Activated T-cell treated with anti-CD3 and anti-CD28 coated beads, Interleukin-2, amount 50 U/mL, for 24 hours (primary cell): ENCODE measurements at places on chromosomes 6 and 20.

DNA sequence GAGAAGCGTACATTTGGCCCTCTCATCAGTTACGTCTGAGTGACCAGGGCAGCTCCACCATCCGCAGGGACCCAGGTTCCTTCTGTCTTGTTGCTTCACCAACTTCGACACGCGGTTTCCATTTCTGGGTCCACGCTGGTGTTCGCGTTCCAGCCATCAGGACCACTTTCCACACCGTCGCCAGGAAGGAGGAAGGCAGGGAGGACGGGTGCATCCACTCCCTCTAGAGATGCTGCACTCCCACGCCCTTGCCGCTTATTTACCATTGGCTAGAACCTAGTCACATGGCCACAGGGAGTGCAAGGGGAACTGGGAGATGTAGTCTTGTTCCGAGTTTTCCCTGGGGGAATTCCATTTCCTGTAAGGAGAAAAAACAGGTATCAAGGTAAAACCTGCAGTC lies 33.2 kb upstream of the SNX9 start:
- no peaks in the 10 kb centered on the region for H3K27me3 ChIP-seq
- DNase-seq, result no peak
- H3K4me3 ChIP-seq, result no peak overlapping the region
- H3K36me3 ChIP-seq, result no peaks in the 10 kb centered on the region
- H3K4me1 ChIP-seq, result peaks cover 13% of the 10 kb centered on the region

- DNase-seq, result no peak
- no peaks in the 10 kb centered on the region for H3K4me1 ChIP-seq
- H3K27me3 ChIP-seq, result no peaks in the 10 kb centered on the region
- no peak overlapping the region for H3K4me3 ChIP-seq
- H3K36me3 ChIP-seq, result peaks cover 6% of the 10 kb centered on the region
Measured at GRCh38 chr6:161245363-161245762, 28.5 kb downstream of the AGPAT4 start.

- no peak overlapping the region for H3K4me3 ChIP-seq
- H3K27ac ChIP-seq, result no peak overlapping the region
- H3K36me3 ChIP-seq, result peaks cover 2% of the 10 kb centered on the region
Measured at GRCh38 chr20:24938498-24938897, 10.6 kb upstream of the CST7 start.

DNA sequence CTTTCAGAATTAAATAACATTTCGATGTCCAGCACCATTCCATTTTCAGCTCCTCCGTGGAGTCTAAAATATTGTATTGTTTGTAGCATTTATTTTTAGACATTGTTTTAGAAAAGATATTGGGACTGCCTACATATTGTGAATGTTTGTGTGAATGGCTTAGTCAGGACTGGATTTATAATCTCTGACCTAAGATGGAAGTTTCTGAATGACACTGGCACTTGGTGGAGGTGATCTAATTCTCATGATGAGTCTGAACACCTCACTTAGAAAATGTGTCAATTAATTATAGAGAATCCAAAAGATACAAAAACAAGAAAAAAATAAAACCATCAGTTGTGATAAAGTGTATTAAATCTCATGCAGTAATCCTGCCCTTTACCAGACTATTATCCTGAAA lies 60.8 kb upstream of the HBS1L start:
- H3K4me1 ChIP-seq, result peaks cover 80% of the 10 kb centered on the region
- peak overlapping the region; percentile 67 for H3K4me3 ChIP-seq
- H3K27me3 ChIP-seq, result no peaks in the 10 kb centered on the region
- no peak for DNase-seq

- peaks cover 80% of the 10 kb centered on the region for H3K4me1 ChIP-seq
- H3K27ac ChIP-seq, result peak overlapping the region; percentile 6
- no peaks in the 10 kb centered on the region for H3K27me3 ChIP-seq
- DNase-seq, result no peak
- H3K36me3 ChIP-seq, result peaks cover 60% of the 10 kb centered on the region
Measured at GRCh38 chr6:7126754-7127153, 19.0 kb downstream of the RREB1 start.

DNA sequence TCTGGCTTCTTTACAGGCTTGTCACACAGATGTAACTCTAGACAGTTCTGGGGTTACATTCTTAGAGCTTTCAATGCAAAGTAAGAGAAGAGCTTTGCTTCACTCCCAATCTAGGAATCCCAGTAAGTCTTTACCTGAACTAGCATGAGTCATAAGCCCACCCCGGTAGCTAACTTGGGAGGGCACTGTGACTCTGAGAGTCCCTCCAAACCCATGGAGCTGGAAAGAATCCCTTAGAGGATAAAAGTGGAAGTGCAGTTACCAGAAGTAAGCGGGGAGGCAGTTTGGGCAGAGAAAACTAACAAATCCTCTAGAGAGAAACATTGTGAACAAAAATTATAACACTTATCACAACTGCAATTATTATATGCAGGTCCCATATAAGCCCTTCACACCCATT lies 84.0 kb upstream of the SMLR1 start:
- H3K27ac ChIP-seq, result no peak overlapping the region
- no peak overlapping the region for H3K4me3 ChIP-seq
- DNase-seq, result no peak

DNA sequence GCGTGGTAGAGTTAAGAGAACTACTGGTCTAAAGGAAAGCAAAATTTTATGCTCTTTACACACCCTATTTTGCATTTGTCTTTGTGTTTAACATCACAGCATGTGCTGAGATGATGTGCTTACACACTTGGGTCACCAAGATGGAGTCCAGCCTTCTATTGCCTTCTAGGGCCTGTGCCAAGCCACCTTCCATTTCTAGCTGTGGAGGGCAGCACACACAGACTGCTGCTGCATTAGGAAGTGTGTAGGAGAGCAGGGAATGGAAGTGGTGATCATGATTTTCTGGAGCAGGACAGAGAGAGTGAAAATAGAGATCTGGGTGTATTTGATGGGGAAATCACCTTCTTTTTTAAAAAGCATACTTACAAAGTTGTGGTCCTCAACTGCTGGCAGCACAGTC lies 191.6 kb downstream of the SOX4 start:
- no peaks in the 10 kb centered on the region for H3K36me3 ChIP-seq
- H3K27me3 ChIP-seq, result no peaks in the 10 kb centered on the region
- DNase-seq, result no peak
- H3K4me1 ChIP-seq, result peaks cover 7% of the 10 kb centered on the region
- no peak overlapping the region for H3K4me3 ChIP-seq

DNA sequence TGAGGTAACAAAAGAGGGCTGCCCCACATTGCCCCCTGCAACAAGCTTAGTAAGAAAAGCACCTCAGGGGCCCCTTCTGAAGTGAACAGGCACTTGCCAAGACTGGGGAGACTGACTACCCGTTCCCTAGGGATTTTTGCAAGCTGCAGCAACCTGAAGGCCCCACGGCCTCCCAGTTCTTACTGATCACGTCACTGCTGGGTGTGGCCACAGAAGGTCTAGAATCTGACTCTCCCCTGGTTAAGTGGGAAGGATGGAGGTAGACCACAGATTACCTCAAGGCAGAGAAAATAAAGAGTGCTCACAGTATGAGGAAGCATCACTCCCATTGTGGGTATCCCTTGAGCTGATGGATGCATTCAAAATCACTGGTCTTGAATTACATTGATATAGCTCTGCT lies 201.5 kb upstream of the KCNQ5 start:
- H3K36me3 ChIP-seq, result no peaks in the 10 kb centered on the region
- no peaks in the 10 kb centered on the region for H3K4me1 ChIP-seq
- peaks cover 4% of the 10 kb centered on the region for H3K27me3 ChIP-seq
- H3K4me3 ChIP-seq, result no peak overlapping the region
- no peak for DNase-seq

DNA sequence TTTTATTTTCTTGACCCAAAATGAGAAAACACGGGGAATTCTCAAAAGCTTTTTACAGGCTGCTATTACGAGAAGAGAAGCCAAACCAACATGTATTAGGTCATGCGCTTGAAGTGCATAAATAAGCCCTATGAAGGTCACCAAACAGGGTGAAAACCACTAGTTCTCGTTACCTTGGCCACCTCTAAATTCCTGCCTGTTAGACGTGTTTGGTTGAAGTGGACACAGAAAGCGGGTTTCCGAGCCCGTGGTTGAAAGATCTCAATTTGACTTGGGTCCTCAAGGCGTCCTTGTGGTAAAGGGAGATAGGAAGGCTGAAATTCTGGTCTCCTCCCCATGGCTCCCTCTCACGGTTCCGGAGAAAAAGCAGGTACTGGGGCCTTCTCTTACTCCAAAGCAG lies 6.2 kb downstream of the EYA2 start:
- H3K4me3 ChIP-seq, result no peak overlapping the region
- no peak for DNase-seq
- H3K36me3 ChIP-seq, result no peaks in the 10 kb centered on the region
- no peaks in the 10 kb centered on the region for H3K4me1 ChIP-seq

DNA sequence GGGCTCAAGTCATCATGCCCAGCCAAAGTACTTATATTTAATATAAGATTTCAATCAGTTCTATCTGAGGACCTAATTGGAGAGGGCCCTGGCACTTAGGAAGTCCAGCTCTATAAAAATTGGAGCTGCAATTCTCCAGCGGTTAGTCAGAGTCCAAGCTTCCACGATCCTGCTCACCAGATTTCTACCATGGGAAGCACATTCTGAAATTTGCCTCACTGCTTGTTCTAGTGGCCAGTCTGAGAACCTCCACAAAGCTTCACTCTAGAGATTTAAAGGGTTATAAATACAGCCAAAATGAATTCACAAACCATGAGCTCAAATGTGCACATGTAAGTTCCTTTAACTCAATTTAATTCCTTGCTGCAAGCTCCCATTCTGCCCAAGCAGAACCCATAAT lies 33.5 kb downstream of the PNLDC1 start:
- DNase-seq, result no peak
- H3K4me3 ChIP-seq, result no peak overlapping the region
- peaks cover 23% of the 10 kb centered on the region for H3K4me1 ChIP-seq
- no peaks in the 10 kb centered on the region for H3K27me3 ChIP-seq

DNA sequence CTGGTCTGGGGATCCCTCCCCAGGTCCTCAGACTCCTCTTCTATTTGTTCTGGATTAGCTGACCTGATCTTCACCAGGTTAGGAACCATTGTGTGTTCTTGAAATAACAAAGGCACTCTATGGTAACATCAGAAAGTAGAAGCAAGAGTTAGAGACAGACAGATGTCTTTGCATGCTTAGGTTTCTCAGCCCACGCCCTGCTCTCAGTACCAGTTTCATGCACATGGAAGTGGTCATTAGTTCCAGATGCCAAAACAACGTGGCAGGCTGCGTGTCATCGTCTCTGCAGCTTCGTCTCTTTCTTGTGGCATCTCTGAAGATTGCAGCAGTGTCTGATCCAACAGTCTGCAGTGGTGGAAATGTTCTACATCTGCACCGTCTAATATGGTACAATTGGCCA lies 89.4 kb downstream of the PACRG start:
- H3K27ac ChIP-seq, result no peak overlapping the region
- no peak overlapping the region for H3K4me3 ChIP-seq
- no peak for DNase-seq
- no peaks in the 10 kb centered on the region for H3K4me1 ChIP-seq
- no peaks in the 10 kb centered on the region for H3K27me3 ChIP-seq
- no peaks in the 10 kb centered on the region for H3K36me3 ChIP-seq

DNA sequence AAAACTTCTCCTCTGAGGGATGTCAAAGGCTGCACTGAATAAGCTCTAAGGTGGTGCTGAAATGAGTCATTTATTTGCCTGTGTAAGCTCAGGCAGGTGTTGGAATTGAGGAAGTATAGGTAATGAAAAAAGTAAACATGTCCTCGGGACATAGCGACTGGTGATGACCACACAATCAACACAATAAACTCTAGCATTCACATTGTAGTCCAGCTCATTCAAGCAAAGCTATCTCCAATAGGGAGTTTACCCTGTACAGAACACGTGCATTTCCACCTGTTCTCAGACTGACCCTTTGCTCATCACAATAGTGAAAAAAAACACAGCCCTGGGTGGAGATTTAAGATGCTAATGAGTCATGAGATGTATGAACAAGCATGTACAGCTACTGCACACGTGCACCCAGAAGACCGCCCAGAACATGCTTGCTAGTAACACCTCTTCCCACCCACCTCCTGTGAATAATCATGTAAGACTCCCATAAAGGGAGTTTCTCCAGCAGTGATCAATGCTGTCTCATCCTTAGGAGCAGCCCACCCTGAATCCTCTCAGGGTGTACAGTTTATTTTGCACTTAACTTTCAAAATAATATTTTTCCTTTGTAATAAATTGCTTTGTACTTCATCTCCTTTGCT lies 33.0 kb upstream of the POU5F1 start:
- H3K27ac ChIP-seq, result peak overlapping the region; percentile 99
- peak; percentile 64 for DNase-seq
- H3K4me3 ChIP-seq, result peak overlapping the region; percentile 87
- H3K36me3 ChIP-seq, result peaks cover 11% of the 10 kb centered on the region
- H3K4me1 ChIP-seq, result peaks cover 71% of the 10 kb centered on the region

DNA sequence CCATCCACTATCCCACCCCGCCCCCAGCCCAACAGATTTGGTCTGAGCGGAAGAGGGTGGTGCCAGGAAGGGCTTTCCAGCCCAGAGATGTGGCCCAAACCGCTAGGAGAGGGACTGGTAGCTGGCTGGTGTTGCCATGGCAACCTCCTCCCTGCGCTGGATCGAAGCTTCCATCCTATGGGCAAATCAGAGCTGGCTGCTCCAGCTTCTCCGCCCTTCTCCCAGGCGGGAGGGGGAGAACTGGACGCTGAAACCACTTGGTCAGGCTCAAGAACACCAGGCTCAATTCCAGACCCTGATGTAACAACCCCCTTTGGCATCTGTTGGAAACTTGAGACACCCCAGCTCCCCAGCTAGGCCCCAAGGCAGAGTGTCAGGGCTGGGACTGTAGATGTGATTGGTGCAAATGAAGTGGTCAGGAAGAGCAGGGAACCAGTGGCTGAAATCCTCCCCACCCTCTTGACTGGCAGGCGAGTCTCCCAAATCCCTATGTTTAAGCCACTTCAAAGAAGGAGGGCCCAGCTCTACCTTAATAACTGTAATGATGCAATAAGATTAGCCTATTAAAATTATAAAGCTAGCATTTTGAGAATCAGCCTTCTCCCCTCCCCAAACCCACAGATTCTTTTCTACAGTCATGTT lies 4.2 kb downstream of the RIMS4 start:
- peaks cover 9% of the 10 kb centered on the region for H3K4me1 ChIP-seq
- H3K27ac ChIP-seq, result no peak overlapping the region
- no peak overlapping the region for H3K4me3 ChIP-seq
- H3K27me3 ChIP-seq, result peaks cover 62% of the 10 kb centered on the region
- DNase-seq, result no peak

DNA sequence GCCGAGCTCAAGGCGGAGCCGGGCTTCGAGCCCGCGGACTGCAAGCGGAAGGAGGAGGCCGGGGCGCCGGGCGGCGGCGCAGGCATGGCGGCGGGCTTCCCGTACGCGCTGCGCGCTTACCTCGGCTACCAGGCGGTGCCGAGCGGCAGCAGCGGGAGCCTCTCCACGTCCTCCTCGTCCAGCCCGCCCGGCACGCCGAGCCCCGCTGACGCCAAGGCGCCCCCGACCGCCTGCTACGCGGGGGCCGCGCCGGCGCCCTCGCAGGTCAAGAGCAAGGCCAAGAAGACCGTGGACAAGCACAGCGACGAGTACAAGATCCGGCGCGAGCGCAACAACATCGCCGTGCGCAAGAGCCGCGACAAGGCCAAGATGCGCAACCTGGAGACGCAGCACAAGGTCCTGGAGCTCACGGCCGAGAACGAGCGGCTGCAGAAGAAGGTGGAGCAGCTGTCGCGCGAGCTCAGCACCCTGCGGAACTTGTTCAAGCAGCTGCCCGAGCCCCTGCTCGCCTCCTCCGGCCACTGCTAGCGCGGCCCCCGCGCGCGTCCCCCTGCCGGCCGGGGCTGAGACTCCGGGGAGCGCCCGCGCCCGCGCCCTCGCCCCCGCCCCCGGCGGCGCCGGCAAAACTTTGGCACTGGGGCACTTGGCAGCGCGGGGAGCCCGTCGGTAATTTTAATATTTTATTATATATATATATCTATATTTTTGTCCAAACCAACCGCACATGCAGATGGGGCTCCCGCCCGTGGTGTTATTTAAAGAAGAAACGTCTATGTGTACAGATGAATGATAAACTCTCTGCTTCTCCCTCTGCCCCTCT lies 1.1 kb downstream of the CEBPB start:
- peaks cover 24% of the 10 kb centered on the region for H3K4me1 ChIP-seq
- H3K27me3 ChIP-seq, result no peaks in the 10 kb centered on the region
- peaks cover 28% of the 10 kb centered on the region for H3K36me3 ChIP-seq
- H3K27ac ChIP-seq, result peak overlapping the region; percentile 98
- DNase-seq, result peak; percentile 86
